ENCODE measurements at places on chromosomes 7 and 10. TPM values are rescaled to one million over a fixed set of nuclear protein-coding genes. Genes with fewer than 3 reads are reported as not detected.

DNA sequence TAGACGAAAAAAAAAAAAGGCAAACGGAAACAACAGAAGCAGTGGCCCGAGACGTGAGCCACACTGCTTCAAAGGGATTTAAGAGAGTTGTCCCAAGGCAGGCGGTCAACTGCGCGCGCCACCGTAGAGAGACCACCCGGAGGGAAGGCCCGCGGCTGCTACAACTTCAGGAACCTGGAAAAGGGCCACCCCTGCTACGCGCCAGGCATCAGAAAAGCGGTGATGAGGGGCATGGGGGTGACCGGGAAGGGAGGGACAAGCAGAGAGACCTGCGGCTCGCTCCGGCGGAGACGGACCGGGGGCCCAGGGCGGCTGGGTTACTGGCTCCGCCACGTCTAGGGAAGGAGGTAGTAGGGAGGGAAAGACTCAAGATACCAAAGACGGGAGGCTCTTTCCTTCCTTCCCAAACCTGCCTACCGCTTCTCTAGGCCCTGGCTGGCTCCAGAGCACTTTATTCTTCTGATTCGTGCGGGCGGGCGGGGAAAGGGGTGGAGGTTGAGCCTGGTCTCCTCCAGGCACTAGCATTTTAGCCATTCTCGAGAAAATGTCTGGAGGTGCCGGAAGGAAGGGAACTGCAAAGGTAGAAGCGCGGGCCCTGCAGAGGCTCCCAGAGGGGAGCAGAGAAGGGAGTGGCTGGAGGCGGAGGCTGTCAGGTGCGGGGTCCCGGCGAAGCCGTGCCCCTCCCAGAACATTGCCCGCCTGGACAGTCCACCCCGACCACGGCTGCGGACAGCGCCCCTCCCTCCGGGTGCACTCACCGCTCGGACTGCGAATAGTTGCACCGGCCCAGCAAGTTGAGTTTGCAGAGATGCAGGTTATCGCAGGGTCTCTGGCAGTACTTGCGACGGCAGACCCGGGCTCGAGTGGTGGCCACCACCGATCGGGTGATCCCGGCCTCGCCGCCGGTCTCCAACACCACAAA is 993 bp downstream of the ZC3HAV1 start:
- peaks cover 9% of the 10 kb centered on the region for H3K4me1 ChIP-seq
- DNase-seq, result peak; percentile 34
- peak overlapping the region; percentile 97 for H3K4me3 ChIP-seq
- no peaks in the 10 kb centered on the region for H3K27me3 ChIP-seq
- H3K27ac ChIP-seq, result peak overlapping the region; percentile 98

DNA sequence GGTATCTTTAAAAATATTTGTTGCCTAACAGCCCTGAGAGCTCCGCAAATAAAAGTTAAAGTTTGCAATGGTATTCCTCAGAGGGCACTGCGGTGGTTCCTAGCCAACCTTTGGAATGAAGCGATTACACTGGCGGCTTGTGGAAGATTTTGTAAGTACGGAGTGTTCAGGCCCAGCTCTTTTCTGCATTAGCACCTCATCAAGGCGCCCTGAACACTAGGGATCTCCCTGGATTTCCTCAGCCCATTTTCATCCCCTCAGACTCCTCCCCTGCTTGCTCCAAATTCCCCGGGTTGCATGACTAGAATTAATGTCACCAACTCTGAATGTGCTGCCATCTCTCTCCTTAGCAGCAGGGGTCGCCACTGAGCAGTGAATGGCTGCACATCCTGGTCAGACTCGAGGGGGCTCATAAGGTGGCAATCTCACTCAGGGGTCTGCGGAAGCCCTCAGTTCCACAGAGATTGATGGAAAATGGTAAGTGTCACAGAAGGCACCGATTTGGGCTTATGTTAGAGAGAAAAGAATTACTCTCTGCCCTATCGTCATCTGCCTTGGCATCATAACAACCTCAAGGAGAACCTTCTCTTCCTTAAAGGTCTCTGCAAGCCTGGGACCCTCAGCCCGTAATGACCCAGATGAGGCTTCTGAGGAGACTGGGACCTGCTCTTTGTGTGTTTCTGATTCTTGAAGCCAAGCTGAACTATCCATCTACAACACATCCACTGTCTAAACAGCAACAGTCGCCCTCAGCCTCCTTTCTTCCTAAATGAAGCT is 262.8 kb upstream of the AOAH start:
- no peaks in the 10 kb centered on the region for H3K36me3 ChIP-seq
- H3K4me3 ChIP-seq, result no peak overlapping the region
- peak; percentile 60 for DNase-seq
- no peak overlapping the region for H3K27ac ChIP-seq
- no peaks in the 10 kb centered on the region for H3K27me3 ChIP-seq

PUS7 gene
- 4.3 TPM for polyA plus RNA-seq

DNA sequence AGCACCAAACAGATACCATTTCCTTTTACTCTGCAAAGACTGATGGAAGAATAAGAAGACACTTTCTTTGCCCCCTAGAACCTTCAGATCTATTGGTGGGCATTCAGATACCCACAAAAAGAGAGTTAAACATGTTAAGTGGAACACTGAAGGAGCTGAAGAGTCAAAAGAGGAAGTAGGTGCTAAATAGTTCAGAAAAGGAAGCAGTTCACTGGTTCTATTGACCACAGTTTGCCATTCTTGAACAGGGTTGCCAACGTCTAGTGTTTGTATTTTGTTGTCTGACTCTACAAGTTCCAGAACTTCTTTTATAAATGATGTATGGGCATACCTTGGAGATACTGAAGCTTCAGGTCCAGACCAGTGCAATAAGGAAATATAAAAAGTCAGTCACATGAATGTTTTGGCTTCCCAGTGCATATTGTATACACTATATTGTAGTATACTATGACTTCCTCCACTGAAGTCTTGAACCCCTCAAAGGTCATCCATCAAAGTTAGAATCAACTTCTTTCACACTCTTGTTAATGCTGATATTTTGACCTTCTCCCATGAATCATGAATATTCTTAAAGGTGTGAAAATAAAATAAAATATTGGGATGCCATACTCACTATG is 47.5 kb upstream of the AGR3 start:
- DNase-seq, result no peak
- H3K4me1 ChIP-seq, result peaks cover 4% of the 10 kb centered on the region
- H3K36me3 ChIP-seq, result no peaks in the 10 kb centered on the region
- H3K4me3 ChIP-seq, result no peak overlapping the region
- no peak overlapping the region for H3K27ac ChIP-seq

DNA sequence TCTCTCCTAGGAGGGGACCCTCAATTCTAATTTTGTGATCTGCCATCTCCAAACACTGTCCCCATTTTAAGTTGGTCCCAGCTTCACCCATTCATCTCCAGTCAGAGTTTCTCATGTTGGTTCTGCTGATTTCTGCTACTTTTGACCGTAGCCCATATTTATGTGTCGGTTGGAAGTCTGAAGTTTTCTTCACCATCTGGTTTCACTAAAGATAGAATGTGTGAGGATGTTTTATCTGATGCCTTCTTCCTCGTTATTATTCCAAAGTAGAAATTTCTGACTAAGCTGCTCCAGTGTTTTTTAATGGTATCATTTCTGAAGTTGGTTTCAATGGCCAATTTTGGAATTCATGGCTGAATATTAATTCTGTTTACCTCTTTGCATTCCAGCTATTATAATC is 21.3 kb upstream of the IFIT2 start:
- no peaks in the 10 kb centered on the region for H3K36me3 ChIP-seq
- no peak for DNase-seq
- H3K4me1 ChIP-seq, result peaks cover 28% of the 10 kb centered on the region
- H3K27ac ChIP-seq, result no peak overlapping the region

DNA sequence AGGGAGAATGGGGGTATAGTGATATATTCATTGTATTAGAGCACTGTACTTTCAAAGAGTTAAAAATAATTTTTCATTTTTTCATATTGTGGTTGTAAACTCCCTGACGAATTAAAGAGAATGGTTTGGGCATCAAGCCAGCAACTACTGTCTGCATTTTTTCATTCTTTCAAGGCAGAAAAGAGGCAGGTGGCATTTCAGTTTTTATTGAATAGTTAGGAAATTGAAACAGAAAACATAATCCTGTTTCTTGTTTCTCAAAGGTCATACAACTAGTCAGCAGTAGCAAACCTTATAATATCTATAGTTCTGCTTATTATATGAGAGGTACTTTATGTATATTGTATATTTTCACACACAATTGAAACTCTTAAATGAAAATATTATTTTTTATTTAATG is 303.9 kb upstream of the KCND2 start:
- H3K27me3 ChIP-seq, result no peaks in the 10 kb centered on the region
- H3K4me1 ChIP-seq, result no peaks in the 10 kb centered on the region
- no peak for DNase-seq
- H3K4me3 ChIP-seq, result no peak overlapping the region
- H3K27ac ChIP-seq, result no peak overlapping the region

- H3K27ac ChIP-seq, result no peak overlapping the region
- DNase-seq, result no peak
- H3K4me1 ChIP-seq, result no peaks in the 10 kb centered on the region
- no peak overlapping the region for H3K4me3 ChIP-seq
- H3K27me3 ChIP-seq, result no peaks in the 10 kb centered on the region
Observed at GRCh38 chr7:137880432-137880831, 33.7 kb upstream of the DGKI start.

DNA sequence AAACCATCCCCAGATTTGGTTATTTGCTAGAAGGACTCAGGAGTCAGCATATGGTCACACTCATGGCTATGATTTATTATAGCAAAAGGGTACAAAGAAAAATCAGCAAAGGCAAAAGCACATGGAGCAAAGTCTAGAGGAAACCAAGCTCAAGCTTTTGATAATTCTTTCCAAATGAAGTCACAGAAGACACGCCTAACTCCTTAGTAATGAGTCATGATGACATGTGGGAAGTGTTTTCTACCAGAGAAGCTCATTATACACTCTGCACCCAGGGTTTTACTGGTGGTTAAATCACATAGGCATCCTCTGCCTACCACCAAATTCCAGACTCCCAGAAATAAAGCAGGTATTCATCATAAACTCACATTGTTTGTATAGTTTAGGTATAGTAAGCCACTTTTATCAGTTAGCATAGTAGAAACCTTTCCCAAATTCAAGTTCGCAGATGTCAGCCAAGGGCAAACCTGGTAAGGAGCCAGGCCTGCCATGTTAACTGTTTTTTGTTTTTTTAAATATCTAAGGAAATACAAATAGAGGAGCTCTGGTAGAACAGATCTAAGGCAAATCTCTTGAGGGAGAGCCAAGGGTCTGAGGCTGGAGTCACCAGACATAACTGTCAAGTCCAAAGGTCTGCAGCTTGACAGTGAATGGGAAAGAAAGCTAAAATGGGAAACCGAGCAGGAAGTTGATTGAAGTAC is 15.4 kb upstream of the HIBADH start:
- H3K4me1 ChIP-seq, result peaks cover 14% of the 10 kb centered on the region
- no peak overlapping the region for H3K4me3 ChIP-seq
- no peaks in the 10 kb centered on the region for H3K36me3 ChIP-seq

CYP3A4 gene
- 25.6 TPM for polyA plus RNA-seq

- peak within 1 kb of the TSS; percentile 38 for H3K4me3 ChIP-seq
- no peaks in the 10 kb centered on the region for H3K36me3 ChIP-seq
- H3K27me3 ChIP-seq, result peaks cover 7% of the 10 kb centered on the region
Observed at GRCh38 chr7:954330-955238, at the start of gene ADAP1. Gene ADAP1 (minus strand): TSS chr7:954680. CDS start chr7:954477, 203 bp downstream.

DNA sequence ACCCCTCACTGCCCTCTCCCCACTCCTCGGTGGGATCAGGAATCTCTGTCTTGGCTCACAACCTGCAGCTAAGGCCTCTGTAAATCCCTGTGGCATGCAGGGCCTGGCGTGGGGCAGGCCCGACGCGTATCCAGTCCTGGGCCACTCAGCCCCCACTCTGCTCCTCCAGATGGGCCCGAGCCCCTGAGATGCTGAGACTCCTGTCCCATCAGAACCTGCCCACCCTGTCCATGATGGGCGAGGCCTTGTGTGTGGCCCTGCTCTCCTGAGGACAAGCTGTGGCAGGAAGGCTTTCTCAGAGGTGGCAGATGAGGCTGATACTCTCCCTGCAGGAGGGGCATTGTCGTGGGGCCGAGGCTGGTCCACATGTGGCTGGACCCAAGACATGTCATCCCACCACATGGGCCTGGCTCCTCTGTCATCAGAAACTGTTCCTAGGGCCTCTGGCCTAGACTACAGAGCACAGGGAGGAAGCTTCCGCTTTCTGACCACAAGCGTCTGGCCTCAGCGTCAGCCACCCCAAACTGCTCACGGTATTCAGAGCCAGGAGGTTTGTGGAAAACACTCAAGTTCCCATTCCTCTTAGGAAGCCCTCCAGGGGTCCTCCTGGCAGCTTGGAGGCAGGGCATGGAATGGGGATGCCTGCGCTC is 6.0 kb downstream of the ALOX5 start:
- no peak overlapping the region for H3K4me3 ChIP-seq
- no peak overlapping the region for H3K27ac ChIP-seq
- peaks cover 7% of the 10 kb centered on the region for H3K27me3 ChIP-seq

NME8 gene
- not detected for polyA plus RNA-seq

DNA sequence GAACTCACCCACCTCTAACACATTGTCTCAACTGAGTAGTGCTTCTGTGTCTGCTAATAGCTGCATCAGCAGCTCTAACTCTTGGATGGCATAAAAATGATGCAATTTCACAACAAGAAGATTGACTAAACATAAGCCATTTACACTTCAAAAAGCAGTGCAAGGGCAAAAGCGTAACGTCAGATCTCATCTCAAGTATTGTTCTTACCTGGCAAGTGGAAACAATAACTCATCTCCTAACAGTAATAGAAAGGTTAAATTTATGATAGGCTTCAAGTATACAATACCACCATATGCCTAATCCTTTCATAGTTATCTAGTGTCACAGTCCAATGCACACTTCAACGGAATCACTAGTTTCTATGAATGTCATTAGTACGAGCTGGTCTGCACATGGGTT is 14.8 kb downstream of the TPK1 start:
- H3K4me1 ChIP-seq, result peaks cover 7% of the 10 kb centered on the region
- no peaks in the 10 kb centered on the region for H3K27me3 ChIP-seq
- H3K36me3 ChIP-seq, result no peaks in the 10 kb centered on the region
- no peak for DNase-seq
- no peak overlapping the region for H3K4me3 ChIP-seq

DNA sequence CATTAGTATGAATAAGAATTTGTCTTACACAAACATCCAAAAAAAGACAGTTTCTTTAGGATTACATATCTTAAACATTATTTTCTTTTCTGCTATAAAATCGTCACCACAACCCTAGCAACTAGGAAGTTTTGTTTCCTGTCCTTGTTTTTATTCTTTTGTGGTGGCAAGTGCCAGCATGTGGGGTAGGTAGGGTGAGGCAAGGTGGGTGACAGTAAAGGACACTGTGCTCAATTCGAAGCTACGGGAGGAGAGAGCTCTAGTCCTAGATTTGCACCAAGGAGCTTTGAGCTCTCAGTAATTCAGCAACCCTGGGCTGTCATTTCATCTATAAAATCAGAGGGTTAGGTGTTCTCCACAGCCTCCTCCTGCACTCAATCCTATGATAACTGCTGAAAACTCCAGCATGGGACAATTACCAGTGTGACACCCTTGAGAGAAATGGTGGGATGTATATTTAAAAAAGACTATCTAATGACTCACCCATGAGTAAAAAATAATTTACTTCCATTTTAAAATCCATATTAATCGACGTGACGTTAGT is 187.1 kb downstream of the FAM107B start:
- H3K36me3 ChIP-seq, result no peaks in the 10 kb centered on the region
- no peaks in the 10 kb centered on the region for H3K27me3 ChIP-seq
- peaks cover 26% of the 10 kb centered on the region for H3K4me1 ChIP-seq
- no peak for DNase-seq
- H3K4me3 ChIP-seq, result no peak overlapping the region

GRCh38 chr7:104927055-104927454 is 87.0 kb upstream of the KMT2E start:
- H3K27ac ChIP-seq, result peak overlapping the region; percentile 75
- no peak overlapping the region for H3K4me3 ChIP-seq
- H3K27me3 ChIP-seq, result no peaks in the 10 kb centered on the region
- peaks cover 10% of the 10 kb centered on the region for H3K4me1 ChIP-seq

AOAH gene
- polyA plus RNA-seq, result 4.8 TPM

GRCh38 chr7:82373926-82374635 is 69.5 kb downstream of the CACNA2D1 start:
- no peaks in the 10 kb centered on the region for H3K36me3 ChIP-seq
- no peak for DNase-seq
- H3K4me1 ChIP-seq, result no peaks in the 10 kb centered on the region
- no peaks in the 10 kb centered on the region for H3K27me3 ChIP-seq
